ENCODE measurements at places on chromosomes 4 and X.

DNA sequence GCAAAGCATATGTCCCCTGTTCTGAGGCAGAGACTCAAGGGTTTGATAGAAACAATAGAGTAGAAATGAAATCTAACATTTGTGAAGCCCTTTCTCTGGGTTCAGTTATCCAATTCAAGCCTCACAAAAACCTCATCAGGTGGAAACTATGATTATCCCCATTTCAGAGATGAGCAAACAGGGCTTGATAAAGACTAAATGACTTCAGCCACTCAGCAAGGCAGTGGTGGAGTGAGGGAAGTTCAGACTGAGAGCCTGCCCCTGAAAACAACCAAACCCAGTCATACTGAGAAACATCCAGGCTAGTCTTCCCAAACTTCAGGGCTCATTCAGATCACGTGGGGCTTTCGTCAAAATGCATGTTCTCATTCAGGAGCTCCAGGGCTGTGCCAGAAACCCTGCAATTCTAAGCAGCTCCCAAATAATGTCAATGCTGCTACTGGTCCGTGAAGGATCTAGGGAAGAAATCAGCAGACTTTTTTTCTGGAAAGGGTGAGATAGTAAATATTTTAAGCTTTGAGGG lies 109.6 kb upstream of the KIT start:
- no peak for DNase-seq

- no peak for DNase-seq
Measured at GRCh38 chr4:155040031-155040430, 168.4 kb upstream of the NPY2R start.

DNA sequence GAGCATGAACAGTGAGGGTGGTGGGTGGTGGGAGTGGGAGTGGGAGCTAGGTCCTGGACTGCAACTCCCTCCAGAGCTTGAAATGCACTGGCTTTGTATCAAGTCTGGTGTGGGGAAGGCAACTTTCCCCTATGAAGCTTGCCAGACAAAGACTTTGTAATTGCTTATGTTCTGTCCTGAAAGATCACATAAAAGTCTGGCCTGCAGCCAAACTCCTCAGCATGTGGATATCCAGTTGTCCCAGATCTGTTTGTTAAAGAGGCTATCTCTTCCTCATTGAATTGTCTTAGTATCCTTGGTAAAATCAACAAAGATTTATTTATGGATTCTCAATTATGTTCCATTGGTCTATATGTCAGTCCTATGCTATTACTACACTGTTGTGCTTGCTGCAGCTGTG lies 607.9 kb downstream of the GLUD2 start:
- DNase-seq = no peak

GRCh38 chr4:148574911-148575310 lies 132.7 kb upstream of the NR3C2 start:
- no peak for DNase-seq

- no peak for DNase-seq
Measured at GRCh38 chrX:13110433-13111324, 66.3 kb upstream of the FAM9C start.

- no peak for DNase-seq
Measured at GRCh38 chr4:148210661-148211060, 231.6 kb downstream of the NR3C2 start.

DNA sequence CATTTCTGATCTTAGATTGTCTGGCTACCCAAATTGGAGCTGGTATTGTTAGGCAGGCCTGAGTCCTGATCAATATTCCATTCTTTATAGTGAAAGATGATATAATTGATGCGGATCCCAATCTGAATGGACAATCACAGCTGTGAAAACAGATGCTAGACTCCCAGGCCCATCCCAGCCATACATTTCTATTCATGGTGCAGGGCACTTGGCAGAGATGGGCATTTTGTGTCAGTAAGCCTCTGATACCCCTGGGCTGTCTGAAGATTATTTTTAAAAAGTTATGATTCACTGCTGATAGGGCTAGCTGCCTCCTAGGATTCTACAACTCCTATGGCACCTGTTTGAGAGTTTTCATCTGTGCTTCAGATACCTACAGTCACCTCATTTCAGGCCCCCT lies 61.2 kb upstream of the TSPAN7 start:
- DNase-seq = no peak

DNA sequence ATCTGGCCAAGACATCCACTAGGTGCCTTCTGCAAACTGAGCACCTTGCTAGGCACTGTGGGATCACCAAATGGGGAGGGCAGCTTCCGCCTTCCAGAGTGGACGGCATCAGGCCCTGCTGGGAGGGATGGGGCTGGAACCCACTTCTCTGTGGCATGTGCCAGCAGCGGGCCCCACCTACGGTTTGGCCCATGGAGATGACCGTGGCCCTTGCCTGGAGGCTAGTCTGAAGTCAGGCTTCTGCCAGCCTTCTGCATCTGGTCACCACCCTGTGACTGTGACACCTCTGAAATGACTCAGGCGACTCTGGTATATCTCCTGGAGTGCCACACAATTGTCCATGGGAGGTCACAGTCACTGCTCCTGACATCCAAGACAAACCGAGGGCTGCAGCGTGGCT lies 7.2 kb downstream of the SSR4 start:
- DNase-seq = no peak

GRCh38 chrX:23888887-23889501 lies 18.7 kb downstream of the APOO start:
- no peak for DNase-seq

GRCh38 chrX:31580726-31581125 lies 508.9 kb upstream of the FTHL17 start:
- peak; percentile 15 for DNase-seq

GRCh38 chrX:154603438-154604430 lies 15.3 kb downstream of the CTAG1B start:
- DNase-seq = no peak

DNA sequence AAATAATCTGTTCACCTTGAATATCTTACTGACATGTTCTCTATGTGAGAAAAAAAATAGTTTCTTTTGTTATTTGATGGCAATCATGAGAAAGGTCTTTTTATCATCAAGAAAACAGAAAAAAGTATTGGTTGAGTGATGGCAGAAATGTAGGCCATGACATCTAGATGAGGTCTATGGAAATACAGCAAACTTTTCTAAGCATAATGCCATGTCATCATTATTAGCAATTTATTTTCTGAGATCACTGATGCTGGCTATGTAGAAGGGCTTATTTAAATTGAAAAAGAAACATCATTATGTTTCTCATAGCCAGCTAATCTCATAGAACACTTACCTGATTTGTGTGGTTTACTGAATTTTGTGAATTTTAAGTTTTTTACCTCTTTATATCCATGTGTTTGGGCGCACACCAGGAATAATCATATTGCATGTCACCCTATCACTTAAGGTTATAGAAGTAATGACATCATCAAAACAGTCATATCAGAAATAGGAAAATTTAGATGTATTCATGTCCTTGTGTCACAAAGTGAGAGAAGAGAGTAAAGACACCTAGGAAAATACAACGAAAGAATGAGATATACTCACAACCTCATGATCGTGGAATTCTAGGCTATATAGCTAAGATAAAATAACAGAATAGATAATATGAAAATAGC lies 22.4 kb downstream of the UGT2A3 start:
- no peak for DNase-seq

DNA sequence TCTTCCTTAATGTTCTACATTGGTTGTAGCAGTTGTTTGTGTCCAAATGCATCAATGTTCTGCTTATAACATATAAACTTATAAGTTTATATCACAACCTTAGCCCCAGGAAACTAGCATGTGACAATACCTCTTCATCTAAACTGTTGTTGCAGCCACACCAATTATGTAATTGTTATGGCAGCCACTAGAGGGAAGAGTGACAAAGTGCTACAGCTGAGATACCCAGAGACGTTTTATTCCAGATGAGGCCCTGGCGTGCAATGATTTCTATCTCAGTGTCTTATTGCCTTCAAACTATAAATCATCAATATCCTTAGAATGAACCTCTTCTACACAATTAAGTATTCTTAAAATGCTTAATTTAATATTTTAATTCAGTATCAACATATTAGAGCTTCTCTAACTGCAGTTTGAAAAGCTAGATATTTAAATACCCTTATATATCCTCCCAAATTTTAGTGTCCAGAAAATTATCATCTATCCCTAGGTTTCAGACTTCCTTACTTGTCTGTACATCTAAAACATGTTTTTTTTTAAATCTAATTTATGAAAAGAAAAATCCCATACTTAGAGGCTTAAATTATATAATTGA lies 171.6 kb downstream of the PCDH10 start:
- peak; percentile 12 for DNase-seq

- no peak for DNase-seq
Measured at GRCh38 chr4:64625438-64625837, 216.2 kb upstream of the TECRL start.

DNA sequence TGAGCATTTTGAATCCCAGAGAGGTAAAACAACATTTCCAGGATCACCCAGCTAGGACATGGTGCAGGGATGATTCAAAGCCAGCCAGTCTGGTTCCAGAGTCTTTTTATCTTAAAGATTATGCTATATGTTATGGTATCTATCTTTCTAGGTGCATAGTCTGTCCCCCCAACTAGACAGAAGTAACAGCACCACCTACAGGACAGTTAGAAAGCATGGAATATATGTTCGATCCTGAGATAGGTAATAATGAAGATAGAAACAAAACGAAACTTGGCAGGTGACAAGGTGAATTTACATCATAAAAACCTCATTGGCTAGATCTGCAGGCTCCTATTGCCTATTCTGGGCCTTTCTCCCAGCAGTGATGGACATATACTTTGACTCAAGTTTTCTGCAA lies 723.2 kb downstream of the SMARCA1 start:
- DNase-seq = no peak

- DNase-seq = no peak
Measured at GRCh38 chr4:16237715-16238114, 11.4 kb upstream of the TAPT1 start.

DNA sequence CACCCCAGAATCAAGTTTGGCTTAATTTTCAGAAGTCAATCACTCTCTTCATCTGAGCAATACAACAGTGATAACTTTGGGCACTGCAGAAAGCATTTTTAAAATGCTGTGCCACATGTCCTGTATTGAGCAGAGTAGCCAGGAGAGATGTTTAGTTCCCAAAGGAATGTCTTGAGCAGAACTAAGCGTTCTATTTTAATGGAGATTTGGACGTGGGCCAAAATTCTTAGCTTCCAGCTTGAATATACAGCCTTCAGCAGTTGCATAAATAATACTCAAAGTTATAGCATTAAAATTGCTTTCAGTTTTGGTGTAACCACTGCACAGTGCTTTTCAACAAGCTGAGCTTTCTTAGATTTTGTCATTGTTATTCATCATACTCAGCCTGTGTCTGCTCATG lies 679.2 kb downstream of the NLGN4X start:
- no peak for DNase-seq

GRCh38 chr4:7275490-7276154 lies 83.3 kb downstream of the SORCS2 start:
- DNase-seq = no peak

DNA sequence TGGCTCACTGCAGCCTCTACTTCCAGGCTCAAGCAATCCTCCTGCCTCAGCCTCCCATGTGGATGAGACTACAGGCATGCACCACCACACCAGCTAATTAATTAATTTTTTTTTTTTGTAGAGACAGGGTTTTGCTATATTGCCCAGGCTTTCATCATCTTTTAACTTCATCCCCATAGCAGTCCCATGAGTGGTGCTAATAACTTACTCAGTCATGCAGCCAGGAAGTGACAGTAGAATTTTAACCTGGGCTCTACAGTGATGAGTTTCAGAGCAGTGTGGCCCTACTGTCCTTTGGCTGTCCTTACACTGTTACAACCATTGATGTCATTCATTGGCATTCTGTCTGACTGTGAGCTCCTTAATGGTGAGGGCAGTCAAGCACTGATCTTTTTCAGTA lies 3.9 kb upstream of the OCIAD2 start:
- no peak for DNase-seq

DNA sequence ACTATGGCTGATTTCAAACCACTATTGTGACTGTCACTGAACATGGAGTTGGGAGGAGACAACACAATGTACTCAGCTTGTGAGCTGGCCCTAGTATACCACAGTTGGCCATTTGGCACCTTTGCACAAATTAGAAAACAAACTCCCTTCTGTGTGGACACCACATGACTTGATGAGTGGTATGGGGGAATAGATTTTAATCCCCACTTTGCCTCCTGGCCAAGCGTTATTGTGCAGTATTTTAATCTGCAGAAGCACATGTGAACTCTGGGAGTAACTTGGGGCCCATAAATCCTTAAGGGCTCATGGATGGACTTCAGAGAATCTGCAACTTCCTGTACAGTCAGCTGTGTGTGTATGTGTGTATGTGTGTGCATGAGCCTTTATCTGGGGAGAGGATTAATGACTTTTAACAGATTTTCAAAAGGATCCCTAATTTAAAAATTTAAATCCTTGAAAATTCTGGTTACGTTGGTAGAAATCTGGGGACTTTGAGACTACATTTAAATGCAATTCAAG lies 105.0 kb upstream of the PAQR3 start:
- DNase-seq = no peak

DNA sequence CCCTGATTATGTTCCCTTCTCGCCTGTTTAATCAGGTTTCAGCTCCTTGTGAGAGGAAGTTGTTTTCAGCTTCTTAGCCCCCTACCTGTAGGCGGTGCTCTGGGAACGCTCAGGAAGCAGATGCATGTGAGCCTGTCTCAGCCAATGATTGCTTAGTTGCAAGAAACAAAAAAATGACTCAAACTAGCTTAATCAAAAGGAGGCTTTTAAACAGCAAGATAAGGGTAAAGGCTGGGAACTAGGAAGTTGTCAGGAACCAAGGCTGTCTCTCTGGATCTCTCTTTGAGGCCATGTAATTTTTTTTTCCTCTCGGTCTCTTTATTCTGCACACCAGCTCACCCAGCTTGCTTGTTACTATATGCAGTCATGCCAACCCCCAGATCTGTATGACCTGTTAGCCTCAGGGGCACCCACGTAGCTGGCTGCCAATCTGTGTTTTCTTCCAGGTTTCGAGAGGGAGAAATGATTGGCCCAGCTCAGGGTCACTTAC lies 109.1 kb downstream of the PTTG2 start:
- no peak for DNase-seq

GRCh38 chrX:63506320-63506719 lies 155.2 kb upstream of the SPIN4 start:
- DNase-seq = no peak

DNA sequence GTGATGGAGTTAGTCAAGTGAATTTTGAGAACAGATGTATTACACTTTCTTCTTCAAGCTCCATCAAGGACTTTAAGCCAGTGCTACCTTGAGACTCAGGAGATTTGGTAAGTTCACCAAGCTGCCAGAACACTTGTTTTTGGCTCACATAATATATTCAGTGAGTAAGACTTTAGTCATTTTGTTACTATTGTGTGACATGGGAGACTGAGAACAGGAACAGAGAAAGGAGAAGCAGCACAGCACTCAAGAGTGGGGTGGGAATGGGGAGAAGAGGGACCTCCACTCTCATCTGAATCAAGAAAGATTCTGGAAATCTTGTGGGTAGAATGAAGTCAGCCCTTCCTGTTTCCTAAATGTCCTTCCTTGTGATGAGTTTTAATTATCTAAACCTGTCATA lies 87.3 kb upstream of the TET2 start:
- no peak for DNase-seq

- DNase-seq = no peak
Measured at GRCh38 chr4:2828758-2829181, 14.9 kb upstream of the ADD1 start.

Data from T-helper 2 cell (primary cell).